Thoracic aorta (tissue), 2 donors: ENCODE measurements at places on chromosomes 3 and 15. TPM values are rescaled to one million over a fixed set of nuclear protein-coding genes. Genes with fewer than 3 reads are reported as not detected.

DNA sequence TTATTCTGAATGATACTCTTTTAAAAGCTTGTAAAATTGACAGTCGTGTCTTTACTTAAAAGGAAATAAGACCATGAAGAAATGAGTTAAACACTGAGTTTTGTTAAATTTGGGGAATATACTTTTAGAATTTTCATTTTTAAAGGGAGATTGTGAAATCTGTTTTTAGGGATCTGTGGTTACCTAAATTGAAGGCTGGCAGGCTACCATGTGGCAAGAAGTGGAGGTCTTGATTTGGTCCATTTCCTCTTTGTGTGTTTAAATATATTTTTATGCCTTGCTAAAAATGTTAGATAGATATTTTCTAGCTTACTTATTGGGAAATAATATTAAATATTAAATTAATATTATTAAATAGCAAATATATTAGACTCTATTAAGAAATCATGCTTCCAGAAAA is 36.6 kb upstream of the SLC22A13 start:
- H3K4me1 ChIP-seq, result no peaks in the 10 kb centered on the region
- no peak overlapping the region for H3K27ac ChIP-seq
- no peaks in the 10 kb centered on the region for H3K27me3 ChIP-seq
- no peak overlapping the region for H3K4me3 ChIP-seq
- peaks cover 11% of the 10 kb centered on the region for H3K36me3 ChIP-seq

DNA sequence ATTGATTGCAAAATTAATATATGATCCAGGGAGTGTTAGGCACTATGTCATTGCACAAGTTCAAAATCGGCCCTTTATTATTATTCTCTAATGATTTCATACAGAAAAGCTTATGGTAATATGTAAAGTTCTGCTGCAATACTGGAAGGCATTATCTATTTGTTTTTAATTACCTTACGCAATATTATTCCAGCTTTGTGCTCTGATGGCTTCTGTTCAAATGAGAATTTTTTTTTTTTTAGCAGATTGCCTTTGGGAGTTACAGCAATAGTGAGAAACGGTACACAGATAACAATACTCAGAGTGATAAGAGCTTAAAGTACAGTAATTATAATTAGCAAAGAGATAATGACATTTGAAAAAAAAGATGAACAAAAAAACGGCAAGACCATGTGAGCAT is 602.2 kb upstream of the ALCAM start:
- no peak overlapping the region for H3K27ac ChIP-seq
- no peaks in the 10 kb centered on the region for H3K36me3 ChIP-seq
- H3K4me1 ChIP-seq, result peaks cover 10% of the 10 kb centered on the region
- no peaks in the 10 kb centered on the region for H3K27me3 ChIP-seq
- DNase-seq, result no peak
- no peak overlapping the region for H3K4me3 ChIP-seq

CFAP20DC gene
- not detected for total RNA-seq

- H3K27me3 ChIP-seq, result no peaks in the 10 kb centered on the region
- peak overlapping the region; percentile 77 for H3K27ac ChIP-seq
- H3K4me1 ChIP-seq, result peaks cover 22% of the 10 kb centered on the region
- H3K36me3 ChIP-seq, result no peaks in the 10 kb centered on the region
Observed at GRCh38 chr15:66774001-66774814, 72.2 kb downstream of the SMAD6 start.

DNA sequence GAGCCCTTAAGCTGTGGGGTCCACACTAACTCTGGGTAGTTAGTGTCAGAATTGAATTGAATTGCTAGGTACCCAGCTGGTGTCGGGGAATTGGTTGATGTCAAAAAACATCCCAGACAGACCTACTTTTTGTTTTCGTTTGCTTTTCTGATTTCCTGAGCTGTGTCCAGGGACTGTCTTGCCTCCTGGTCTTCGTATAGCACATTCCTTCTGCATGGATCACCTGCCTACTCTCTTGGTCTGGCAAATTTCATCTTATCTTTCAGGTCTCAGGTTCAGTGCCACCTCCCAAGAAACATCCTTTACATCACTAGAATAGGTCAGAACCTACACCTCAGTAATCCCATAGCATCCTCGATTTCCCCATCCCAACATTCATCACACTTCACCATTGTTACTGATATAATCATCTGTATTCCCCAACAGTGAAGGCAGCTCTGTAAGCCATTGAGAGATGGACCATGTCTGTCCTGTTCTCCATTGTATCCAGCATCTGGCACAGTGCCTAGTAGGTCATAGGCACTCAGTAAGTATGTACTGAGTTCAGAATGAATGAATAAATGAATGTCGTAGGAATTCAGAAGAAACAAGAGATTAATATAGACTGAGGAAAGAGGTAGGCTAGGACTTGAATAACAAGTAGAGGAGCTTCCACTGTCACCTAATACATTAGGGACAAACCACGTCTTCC is 81.2 kb downstream of the ANP32A start:
- H3K27ac ChIP-seq, result no peak overlapping the region
- no peaks in the 10 kb centered on the region for H3K4me1 ChIP-seq
- no peaks in the 10 kb centered on the region for H3K27me3 ChIP-seq
- DNase-seq, result no peak
- no peak overlapping the region for H3K4me3 ChIP-seq

- H3K4me3 ChIP-seq, result no peak overlapping the region
- no peaks in the 10 kb centered on the region for H3K27me3 ChIP-seq
- no peak for DNase-seq
- no peaks in the 10 kb centered on the region for H3K36me3 ChIP-seq
- H3K4me1 ChIP-seq, result no peaks in the 10 kb centered on the region
- H3K27ac ChIP-seq, result no peak overlapping the region
Observed at GRCh38 chr15:85394554-85395333, 14.3 kb downstream of the AKAP13 start.

GRCh38 chr3:187770224-187770623 is 25.0 kb upstream of the BCL6 start:
- no peak overlapping the region for H3K4me3 ChIP-seq
- no peaks in the 10 kb centered on the region for H3K27me3 ChIP-seq
- no peaks in the 10 kb centered on the region for H3K36me3 ChIP-seq
- DNase-seq, result no peak
- no peak overlapping the region for H3K27ac ChIP-seq

GRCh38 chr15:47363653-47364052 is 353.7 kb upstream of the SEMA6D start:
- H3K27me3 ChIP-seq, result no peaks in the 10 kb centered on the region
- no peaks in the 10 kb centered on the region for H3K4me1 ChIP-seq
- no peaks in the 10 kb centered on the region for H3K36me3 ChIP-seq
- DNase-seq, result no peak
- H3K4me3 ChIP-seq, result no peak overlapping the region

CACNA2D2 gene
- total RNA-seq, result 4.2 TPM

GRCh38 chr15:35722501-35722900 is 176.5 kb upstream of the DPH6 start:
- no peak overlapping the region for H3K27ac ChIP-seq
- H3K36me3 ChIP-seq, result no peaks in the 10 kb centered on the region
- no peaks in the 10 kb centered on the region for H3K27me3 ChIP-seq
- H3K4me1 ChIP-seq, result no peaks in the 10 kb centered on the region
- no peak for DNase-seq
- no peak overlapping the region for H3K4me3 ChIP-seq

- H3K4me3 ChIP-seq, result no peak overlapping the region
- H3K27me3 ChIP-seq, result no peaks in the 10 kb centered on the region
- no peak overlapping the region for H3K27ac ChIP-seq
Observed at GRCh38 chr3:150675587-150675986, 28.1 kb downstream of the ERICH6 start.

GRCh38 chr3:127141921-127142730 is 50.8 kb upstream of the PRR23E start:
- H3K4me3 ChIP-seq, result no peak overlapping the region
- no peaks in the 10 kb centered on the region for H3K36me3 ChIP-seq
- H3K4me1 ChIP-seq, result peaks cover 3% of the 10 kb centered on the region
- no peak for DNase-seq
- no peak overlapping the region for H3K27ac ChIP-seq

GOLGA6B gene
- total RNA-seq, result not detected

GP5 gene
- not detected for total RNA-seq

DNA sequence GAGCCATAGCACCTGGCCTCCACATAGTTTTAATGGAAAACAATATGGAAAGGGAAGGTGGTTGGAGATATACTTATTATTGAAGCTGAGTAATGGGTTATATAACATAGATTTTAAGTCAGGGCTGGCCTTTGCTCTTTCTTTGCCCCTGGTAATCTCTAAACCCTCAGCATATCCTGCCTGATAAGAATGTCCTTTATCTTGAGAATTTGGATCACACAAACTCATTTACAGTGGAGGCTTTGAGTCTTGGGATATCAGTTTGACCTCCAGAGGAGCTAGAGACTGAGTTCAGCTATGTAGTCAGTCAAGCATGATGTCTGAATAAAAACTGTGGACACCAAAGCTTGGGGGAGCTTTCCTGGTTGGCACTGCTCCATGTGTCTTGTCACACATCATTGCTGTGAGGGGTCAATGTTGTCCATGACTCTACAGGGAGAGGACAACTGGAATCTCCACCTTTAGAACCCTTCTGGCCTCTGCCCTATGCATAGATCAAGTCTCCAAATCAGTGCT is 9.0 kb upstream of the C3orf33 start:
- no peaks in the 10 kb centered on the region for H3K4me1 ChIP-seq
- no peaks in the 10 kb centered on the region for H3K27me3 ChIP-seq
- no peak overlapping the region for H3K4me3 ChIP-seq
- no peak overlapping the region for H3K27ac ChIP-seq
- DNase-seq, result no peak

FETUB gene
- total RNA-seq, result not detected

DNA sequence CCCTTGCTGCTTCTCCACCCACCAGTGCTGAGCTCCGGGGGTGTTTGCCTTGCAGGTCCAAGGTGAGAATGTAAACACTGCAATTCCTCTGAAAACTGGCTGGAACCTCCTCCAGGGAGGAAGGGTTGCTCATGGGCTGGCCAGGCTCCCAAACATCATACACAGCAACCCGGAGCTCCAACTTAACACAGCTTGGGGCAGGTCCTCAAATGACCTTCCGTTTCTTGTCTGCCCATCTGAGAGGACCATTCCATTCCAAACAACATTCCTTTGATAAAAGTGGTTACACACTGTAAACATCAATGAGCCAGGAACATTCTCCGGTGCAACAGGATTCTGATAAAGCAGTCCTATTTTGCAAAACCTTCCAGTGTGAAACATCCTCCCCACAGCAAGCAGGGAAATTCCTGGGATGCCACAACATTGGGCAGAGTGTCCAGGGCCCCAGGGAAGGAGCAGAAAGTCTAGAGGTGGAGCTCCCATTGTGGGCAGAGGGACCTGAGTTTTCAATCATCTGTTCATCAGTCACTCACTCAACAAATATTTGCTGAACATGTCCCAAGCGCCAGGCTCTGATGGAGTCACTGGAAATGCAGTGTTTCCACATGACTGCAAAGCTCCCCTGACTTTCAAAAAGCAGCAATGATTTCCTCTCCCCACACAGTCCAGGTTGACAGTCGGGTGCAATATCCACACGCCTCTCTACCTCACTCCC is 7.3 kb upstream of the HEG1 start:
- H3K27ac ChIP-seq, result peak overlapping the region; percentile 57
- no peaks in the 10 kb centered on the region for H3K36me3 ChIP-seq
- H3K27me3 ChIP-seq, result no peaks in the 10 kb centered on the region

PLD1 gene
- total RNA-seq, result 95.2 TPM

ADPRH gene
- total RNA-seq, result 18.5 TPM

FBXO22 gene
- 14.7 TPM for total RNA-seq

DNA sequence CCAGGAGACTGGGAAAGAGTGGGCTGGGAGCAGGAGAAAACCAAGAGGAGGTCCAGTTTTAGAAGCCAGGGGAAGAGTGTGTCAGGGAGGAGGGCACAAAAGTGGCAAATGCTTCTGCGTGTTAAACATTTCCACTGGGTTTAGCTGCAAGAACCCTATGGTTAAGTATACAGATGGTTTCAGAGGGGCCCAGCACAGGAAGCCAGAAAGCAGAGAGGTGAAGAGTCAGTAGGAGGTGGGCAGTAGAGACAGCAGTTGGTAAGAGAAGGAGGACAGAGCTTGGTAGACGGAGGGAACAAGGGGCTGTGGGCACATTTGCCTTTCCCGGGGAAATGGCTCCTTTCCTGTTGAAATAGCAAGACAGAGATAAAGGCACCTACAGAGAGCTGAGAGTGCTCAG is 133.8 kb downstream of the EPHB1 start:
- no peaks in the 10 kb centered on the region for H3K27me3 ChIP-seq
- no peak for DNase-seq
- no peaks in the 10 kb centered on the region for H3K4me1 ChIP-seq
- H3K27ac ChIP-seq, result no peak overlapping the region
